Bronchial epithelial cell (primary cell): ENCODE measurements at places on chromosomes 2 and 18.

- DNase-seq: no peak
Observed at GRCh38 chr18:23668731-23669130, 6.0 kb upstream of the ANKRD29 start.

- no peak for DNase-seq
Observed at GRCh38 chr18:38310936-38311335, 745.3 kb upstream of the CELF4 start.

DNA sequence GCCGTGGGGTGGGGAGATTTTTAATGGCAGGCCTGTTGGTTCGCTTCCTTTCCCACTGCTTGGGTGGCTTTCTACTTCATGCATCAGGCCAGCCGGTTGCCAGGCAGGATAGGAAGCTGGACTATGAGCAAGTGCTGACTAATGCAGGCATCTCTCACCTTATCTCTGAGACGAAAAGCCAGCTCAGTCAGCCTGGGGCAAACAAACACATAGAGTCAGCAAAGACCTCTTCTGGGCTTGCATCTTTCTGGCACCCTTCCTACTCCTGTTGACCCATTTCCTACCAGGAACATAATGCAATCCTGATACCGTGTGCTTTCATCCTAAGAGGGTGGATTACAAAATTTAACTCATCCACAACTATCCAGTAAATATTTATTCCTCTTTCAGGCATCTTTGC, 416.6 kb upstream of the MEX3C start:
- DNase-seq: peak; percentile 99

DNA sequence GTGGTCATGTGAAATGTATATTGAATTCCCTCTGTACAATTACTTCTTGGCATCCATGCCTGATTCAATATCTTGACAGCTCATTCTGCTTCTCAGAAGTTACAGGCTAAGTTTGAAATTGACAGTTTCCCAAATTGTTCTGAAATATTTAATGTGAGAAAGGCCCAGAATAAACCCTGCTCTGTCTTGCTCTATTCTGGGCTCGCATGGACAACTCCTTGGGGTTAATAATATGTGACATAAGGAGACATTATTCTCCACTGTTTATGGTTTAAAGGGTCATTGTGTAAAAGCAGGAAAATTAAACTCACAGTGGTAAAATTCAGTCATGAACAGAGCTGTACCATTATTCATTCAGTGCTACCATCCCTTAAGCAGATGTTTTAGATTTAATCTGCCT, 160.7 kb upstream of the CNTNAP5 start:
- DNase-seq: no peak

GRCh38 chr18:49879271-49879580, 65.9 kb upstream of the ACAA2 start:
- DNase-seq: no peak

DNA sequence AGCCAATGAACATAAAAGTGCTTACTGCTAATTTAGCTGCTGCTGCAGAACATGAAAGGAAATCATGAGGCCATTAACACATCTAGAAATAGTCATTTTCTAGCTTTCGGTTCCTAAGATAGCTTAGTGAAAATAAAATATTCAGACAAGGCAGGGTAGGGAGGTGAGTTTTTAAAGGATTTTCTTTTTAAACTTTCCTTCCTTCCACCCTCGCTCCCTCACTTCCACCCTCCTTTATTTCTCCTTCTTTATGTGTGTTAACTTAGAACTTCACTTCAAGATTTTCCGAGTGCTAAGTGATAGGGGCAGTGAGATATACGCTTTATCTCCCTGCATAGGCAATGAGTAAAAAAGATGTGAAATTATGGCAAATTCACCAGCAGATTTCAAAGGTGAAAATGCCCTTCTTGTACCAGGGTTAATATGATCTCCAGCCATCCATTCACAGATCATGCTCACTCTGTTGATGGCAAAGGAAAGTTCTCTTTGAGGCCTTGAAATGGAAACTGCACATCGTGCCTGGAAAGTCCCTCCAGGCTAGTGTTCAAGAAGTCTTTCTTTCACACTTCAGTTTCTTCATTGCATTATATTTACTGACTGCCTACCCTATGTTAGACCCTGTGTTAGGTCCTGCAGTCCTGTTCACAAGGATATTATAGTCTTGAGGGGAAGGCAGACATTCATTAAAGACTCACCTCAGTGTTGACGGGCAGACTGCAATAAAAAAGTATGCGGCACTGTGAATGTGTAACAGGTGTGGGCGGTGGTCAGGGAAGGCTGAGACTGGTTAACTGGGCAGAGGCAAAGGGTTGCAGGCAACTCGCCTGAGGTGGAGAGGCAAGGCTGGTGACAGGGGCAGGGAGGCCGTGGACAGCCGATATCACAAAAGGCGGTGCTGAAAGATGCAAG, 200.8 kb downstream of the PLCL1 start:
- DNase-seq: no peak

GRCh38 chr2:168145011-168145410, 102.4 kb downstream of the STK39 start:
- no peak for DNase-seq

GRCh38 chr18:33837191-33837590, 259.2 kb downstream of the ASXL3 start:
- DNase-seq: no peak

DNA sequence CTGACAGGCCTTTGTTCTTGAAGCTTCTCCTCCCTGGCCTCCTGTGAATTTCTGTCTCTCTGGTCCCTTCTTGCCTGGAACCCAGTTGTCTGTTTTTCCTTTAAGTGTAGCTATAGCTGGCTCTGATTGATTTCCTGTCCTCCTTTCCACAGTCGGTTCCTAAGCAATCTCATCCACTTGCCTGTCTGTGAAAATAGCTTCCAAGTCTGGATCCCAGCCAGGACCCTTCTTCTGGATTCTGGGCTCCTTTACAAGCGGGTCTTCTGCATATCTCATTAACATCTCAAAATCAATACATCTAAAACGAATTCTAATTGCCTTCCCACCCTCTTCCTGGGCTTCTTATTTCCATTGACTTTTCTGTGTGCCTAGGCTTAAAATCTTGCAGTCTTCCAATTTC, 124.9 kb downstream of the DAW1 start:
- no peak for DNase-seq

DNA sequence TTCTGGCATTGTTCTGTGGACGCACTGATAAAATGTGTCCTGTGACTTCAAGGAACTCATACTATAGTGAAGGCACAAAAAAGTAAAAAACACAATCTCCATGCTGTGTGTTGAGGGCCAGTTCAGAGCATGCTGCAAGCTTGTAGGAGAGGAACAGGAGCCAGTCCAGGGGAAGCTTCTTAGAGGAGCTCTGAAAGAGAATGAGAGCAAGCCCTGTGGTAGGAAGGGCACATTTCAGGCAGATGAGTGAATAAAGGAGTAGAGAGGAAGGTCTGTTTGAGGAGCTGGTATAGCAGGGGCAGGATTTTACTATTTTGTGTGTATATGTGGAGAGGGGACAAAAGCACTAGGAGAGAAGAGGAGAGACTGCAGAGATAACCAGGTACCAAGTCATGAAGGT, 478.3 kb downstream of the ZEB2 start:
- no peak for DNase-seq

DNA sequence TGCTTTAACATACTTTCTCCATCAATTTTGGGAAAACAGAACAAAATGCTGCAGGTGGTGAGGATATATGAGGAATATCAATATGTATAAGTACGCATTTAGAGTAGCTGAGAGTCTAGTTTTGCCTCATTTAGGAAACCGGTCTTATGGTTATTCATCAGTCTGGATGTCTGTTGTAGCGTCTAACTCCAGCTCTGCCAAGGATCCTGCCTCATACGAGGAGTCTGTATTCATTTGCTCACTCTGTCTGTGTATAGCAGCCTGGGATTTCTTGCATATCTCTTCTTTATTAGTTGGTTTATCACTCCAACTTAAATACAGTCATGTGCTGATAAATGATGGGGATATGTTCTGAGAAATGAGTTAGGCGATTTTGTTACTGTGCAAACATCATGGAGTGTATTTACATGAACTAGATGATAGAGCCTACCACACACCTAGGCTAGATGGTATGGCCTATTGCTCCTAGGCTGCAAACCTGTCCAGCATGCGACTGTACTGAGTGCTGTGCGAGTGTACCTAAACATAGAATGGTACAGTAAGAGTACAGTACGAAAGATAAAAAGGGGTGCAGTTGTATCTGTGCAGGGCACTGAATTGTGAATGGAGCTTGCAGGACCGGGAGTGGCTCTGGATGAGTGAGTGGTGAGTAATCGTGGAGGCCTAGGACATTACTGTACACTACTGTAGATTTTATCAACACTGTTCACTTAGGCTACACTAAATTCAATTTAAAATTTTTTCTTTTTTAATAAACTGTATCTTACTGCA, 148.1 kb downstream of the ZNF407 start:
- peak; percentile 87 for DNase-seq

DNA sequence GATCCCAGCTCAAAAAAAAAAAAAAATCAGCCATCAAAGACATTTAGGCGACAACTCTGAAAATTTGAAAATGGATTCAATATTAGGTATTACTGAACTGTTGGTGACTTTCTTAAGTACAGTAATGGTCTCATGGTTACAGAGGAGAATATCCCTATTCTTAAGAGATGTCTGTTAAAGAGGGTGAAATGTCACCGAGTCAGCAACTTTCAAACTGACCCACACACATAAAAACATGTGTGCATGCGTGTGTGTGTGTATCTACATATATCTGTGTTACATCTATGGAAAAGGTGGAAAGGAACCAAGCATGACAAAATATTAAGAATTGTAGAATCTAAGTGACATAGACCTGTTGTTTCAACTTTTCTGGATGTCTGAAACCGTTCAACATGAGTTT, 41.6 kb upstream of the GLI2 start:
- no peak for DNase-seq

DNA sequence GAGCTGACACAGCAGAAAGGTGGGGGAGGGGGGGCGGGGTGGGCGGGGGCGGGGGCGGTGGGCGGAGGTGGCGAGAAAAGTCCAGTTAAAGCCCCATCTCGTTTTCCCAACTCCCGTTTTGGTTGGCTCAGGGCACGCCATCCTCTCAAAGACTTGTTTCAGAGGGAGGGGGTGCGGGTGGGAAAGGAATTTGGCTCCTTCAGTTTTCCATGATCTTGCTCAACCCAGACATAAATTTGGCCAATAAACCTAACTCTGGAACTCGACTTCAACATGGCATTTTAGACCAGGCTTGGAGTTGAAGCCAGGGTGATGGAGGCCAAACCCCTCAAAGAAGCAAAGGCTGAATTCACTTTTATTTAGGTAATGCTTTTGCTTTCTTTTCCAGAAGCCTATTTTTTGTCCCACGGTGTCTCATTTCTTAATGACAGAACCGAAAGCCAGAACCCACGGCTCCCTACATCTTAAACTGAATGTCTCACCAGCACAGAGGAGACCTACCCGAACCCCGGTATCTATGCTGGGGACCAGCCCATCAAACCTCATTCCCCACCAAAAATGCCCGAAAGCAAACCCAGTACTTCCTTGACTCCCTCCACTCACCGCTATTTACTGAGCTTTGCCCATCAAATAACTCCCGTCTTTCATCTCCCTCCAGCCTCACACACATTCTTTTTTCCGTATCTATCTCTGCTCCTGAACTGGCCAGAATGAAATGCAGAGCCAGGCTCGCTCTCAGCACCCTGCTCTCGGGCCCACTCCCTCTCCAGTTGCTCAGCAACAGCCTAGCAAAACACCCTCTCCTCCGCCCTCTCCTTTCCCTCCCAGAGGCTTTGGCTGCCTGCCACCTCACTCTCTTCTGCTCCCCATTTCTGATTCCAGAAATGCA, 4.3 kb downstream of the IGFBP5 start:
- DNase-seq: peak; percentile 53

DNA sequence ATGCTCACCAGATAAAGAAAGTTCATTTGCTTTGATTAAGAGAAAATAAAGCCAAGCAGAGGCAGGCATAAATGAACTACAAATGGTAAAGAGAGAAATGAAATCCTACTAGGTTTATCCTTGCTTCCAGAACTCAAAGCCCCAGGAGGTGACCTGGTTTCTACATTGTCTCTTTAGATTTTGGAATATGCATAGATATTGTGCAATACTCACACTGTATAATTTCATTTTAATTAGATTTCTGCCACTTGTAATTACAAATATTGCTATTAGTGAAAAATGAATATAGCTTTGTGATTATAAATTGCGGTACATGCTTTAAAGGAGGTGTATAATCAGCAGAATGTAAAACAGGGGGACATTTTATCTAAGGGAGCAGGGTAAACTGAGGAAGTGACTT, 76.9 kb upstream of the NRXN1 start:
- no peak for DNase-seq
